Activated CD4-positive, alpha-beta T cell treated with anti-CD3 and anti-CD28 coated beads, Interleukin-2, amount 10 ng/mL, durations not matched to agents 7 days and 5 days (primary cell): ENCODE measurements at places on chromosomes 2 and 18.

- DNase-seq: no peak
These were observed 33.4 kb upstream of the ABCA12 start for GRCh38 chr2:215171796-215172195.

DNA sequence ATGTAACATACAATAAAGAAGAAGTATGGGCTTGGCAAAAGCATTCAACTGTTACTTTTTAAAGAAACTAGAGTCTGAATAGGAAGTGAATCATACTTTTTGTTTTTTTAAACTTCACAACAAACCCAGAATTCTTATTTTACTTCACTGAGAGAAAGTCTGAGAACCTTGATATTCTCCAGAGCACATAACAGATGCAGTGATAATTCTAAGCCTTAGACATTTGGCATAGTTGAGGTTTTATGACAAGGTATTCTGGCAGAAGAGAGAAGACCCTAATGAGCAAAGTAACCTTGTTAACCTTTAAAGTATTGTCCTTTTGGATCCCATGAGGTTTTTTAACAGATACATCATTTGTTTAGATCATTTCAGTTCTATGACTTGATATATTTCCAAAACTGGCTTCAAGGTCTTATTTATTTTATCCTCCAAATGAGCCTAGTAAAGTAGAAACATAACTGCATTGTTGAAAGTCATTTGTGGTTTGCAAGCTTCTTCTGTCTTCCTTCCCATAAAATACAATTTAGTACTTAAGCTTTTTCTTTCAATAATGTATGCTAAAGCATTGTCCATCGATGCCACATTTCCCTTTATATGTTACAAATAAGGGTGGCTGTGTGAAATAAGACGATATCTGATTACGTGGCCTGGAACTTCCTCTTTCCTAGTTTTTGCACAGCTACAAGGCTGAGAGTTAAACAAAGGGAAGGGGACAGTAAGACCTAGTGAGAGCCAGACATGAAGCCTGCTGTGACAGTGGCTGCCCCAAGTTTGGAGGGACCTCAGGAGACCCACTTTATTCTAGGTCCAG is 86.1 kb upstream of the ITPRID2 start:
- DNase-seq: no peak

- DNase-seq: no peak
These were observed 345.2 kb downstream of the ALK start for GRCh38 chr2:29576231-29576630.

DNA sequence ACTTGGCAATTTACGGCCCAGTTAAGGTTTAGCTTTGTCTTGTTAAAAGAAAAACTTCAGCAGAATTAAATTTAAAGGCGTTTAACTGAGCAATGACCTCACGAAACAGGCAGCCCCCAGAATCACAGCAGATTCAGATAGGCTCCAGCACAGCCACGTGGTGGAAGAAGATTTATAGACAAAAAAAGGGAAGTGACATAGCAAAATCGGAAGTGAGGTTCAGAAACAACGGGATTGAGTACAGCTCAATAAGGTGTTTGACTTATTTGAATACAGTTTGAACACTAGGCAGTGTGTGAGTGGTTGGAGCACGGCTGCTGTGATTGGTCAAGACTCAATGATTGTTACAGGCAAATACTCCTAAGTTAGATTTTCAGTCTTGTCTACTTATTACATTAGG is 79.8 kb downstream of the MOGAT1 start:
- no peak for DNase-seq

GRCh38 chr2:45986509-45986908 is 310.7 kb upstream of the EPAS1 start:
- no peak for DNase-seq

DNA sequence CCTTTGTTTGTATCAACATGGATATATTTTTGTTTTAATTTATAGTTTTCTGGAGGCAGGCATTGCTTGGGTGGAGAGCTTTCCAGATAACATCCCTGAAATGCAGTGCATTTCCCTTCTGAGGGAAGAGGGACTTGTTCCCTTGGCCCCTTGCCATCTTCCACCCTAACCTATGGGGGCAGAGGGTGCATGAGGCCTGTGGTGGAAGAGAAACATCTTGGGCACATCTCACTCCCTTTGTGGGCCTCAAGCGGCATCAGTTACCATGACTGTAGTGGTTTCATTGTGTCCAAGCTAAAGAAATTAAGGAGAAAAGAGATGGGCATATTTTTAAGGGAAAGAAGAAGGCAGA is 5.3 kb upstream of the RPL37A start:
- no peak for DNase-seq
